ENCODE measurements at places on chromosomes 4 and X.

DNA sequence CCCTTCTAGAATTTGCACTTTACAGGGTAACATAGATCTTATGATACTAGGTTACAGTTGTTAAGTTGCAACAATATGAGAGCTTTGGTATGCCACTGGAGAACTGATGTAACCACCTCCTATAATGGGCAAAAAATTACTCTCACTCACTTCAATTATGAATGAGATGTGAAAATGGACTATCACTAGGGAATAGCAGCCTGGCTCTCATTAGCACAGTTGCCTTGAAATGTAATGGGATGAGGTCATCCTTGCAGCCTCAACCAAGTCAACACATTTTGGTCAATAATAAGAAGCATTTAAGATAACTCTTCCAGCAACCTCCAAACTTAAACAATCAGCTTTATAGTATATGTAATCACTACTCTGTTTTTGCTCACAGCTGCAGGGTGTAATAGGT, 69.4 kb downstream of the TBC1D9 start:
- DNase-seq, result no peak

DNA sequence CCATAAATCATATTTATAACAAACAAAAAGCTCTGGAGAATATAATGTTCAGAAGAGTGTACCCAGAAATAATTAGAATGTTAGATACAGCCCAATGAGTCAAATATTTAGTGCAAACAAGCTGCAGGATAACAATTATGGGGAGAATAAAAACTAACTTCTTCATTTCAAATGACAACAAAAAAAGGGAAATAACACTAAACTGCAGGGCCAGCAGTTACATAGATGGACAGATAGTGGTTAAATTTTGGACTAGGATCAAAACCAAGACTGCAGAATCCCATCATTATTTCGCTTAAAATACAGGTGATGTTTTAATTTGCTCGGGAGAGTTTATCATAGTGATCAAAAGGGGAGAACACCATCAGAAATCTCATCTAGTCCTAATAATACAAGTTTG, 617 bp upstream of the GPR34 start:
- DNase-seq, result no peak

- no peak for DNase-seq
These were observed 145.0 kb downstream of the RTL3 start for GRCh38 chrX:78513971-78514738.

DNA sequence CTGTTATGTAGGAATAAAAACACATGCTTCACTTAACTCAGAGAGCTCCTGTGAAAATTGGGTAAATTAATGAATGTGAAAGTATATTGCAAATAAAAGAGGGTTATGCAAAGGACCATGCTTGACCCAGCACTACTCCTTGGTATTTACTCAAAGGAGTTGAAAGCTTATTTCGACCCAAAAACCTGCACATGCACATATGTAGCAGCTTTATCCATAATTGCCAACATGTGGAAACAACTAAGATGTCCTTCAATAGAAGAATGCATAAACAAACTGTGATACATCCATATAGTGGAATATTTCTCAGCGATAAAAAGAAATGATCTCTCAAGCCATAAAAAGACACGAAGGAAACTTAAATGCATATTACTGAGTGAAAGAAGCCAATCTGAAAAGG, 41.7 kb upstream of the SRD5A3 start:
- DNase-seq, result no peak

- DNase-seq, result no peak
These were observed 3.2 kb downstream of the GBA3 start for GRCh38 chr4:22695917-22696316.

DNA sequence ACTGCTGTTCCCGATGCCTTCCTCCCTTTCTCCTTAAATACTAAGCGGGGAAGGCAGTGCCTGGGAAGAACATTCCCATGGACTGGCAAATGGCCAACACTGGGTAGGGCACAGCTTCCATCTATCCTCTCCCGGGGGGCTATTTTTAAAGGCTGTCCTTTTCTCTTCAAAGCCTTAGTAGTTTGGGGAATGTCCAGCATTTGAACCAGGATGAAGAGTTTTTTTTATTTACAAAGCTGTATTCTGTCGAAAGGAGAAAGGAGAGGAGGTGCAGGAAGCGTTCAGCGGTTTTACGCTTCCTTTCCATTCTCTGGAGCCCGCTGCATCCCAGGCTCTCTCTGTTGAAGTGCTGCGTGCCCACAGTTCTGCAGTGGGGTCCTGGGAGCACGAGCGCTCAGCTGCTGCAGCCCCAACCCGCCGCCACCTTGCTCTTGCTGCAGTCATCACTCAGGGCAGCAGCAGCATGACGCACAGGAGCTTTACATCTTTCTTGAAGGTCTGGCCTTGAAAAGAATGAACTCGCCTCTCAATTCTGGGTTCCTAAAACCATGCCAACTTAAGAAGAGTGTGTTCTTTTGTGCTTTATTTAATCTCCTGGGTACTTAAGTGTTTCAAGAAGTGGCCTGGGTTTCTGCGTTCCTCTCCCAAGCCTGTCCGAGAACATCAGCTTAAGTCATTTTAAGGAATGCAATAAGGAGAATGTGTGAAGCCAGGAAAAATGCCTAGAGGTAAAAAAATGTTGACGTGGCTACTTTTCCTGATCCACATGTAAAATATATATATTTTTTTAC, 427.2 kb downstream of the MAPK10 start:
- DNase-seq, result peak; percentile 69

GRCh38 chrX:70176938-70177533, at the start of gene DGAT2L6:
Gene DGAT2L6, plus strand, starts transcription at chrX:70177483. Its CDS starts 100 bp downstream, at chrX:70177583.
- DNase-seq, result no peak

DNA sequence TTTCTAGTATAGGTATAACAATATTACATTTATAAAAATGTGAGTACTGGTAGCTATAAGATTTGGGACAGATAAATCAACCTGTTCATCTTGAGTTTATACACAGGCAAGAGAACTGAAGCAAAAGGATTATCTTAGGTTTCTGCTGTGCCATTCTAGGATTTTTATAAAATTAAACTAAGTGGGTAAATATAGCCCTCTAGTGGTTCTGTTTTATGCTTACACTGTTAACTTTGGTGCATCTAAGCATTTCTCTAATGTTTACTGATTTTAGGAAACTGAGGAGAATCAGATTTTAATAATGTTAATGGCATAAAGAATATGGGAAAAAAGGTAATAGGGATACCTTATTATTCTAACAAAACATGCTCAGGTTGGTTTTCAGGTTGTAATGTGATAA, 1.1 kb upstream of the RRH start:
- no peak for DNase-seq

DNA sequence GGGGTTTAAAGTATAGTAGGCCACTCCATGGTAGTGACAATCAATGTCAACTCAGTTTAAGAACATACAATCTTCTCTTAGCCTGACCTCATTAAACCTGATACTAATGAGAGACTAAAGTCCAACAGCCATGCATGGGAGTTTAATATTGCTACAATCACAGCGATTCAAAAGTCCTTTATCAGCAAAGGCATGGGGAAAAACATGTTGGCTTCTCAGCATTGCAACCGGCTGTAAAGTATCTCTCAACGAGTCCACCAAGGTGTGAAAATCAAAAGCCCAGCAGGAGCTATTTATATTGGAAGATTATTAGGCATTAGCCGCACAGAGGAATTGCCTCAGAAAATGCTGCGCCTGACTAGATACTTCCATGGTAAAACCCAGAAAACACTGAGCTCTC, 256.7 kb upstream of the PGRMC2 start:
- DNase-seq, result no peak

- DNase-seq, result no peak
These were observed 17.4 kb downstream of the ZFYVE28 start for GRCh38 chr4:2400841-2401609.

DNA sequence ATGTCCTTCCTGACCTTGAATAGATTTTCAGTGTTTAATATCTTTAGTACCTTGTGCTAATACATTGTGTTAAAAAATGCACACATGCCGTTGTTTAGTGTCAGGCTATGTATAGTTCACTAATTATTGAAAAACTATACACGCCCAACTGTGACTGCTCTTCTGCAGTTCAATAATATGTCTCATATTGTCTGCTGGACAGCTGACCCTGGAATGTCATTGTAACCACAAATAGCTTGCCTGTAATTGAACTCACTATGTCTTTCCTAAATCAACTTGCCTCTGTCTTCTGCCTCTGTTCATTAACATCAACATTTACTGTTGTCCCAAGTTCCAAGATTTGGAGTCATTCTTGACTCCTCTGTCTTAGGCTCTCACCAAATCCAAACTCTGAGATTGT, 114.5 kb downstream of the TMA16 start:
- DNase-seq, result no peak

- peak; percentile 45 for DNase-seq
These were observed 1.3 kb downstream of the LCORL start for GRCh38 chr4:18020145-18020670.

DNA sequence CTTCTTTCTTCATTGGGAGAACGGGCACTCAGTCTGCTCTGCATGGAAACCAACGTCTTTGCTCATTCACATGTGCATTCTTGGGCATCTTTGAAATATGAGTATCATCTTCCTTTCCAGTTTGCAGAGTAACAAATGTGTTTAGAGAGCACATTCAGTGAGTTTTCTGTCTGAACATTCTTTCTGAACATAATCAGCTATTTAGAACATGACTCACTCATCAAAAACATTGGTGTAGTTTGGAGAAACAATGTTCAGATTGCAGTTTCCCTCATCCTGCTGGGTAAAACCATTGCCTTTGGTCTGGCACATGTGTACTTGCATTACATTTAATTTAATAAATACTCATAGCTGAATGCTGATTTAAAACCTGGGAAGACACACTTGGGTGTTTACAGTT, 81.5 kb upstream of the F9 start:
- no peak for DNase-seq
